ENCODE measurements at places on chromosomes 4 and X.

GRCh38 chr4:55466001-55466400 lies 70.2 kb downstream of the TMEM165 start:
- no peak for DNase-seq

GRCh38 chrX:36314303-36314702 lies 394.8 kb downstream of the CFAP47 start:
- no peak for DNase-seq

DNA sequence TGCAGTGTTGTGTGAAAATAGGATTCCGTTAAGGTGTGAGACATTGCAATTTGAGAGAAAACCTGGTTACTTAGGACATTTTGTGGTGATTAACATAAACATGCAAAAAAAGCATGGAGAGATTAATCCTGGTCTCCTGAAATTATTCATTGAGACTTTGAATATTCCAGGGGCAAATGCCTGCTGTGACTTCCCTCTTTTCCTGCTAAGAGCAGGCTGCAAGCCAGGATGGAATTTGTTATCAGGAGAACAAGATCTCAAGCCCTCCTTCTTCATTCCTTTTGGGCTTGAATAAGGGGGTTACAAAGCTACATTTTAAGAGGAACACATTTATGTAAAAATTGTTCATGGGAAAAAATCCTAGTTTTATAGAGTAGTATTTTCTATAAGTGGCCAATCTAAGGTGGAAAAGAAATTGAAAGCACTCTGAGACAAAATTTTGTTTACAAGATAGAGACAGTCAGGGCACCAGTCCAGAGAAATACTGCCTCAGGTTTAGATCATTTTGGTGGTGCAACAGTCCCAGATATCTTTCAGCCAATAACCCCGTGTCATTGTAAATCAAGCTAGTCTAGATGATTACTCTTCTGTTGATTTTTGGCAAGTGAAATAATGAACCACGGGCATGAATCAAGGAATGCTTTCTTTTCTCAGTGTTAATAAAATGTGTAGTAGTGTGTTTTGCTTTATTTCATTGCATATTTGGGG lies 1528.3 kb upstream of the AGA start:
- no peak for DNase-seq

GRCh38 chrX:152817078-152817764 lies 13.3 kb downstream of the CETN2 start:
- DNase-seq = peak; percentile 15

GRCh38 chr4:89797117-89797516 lies 39.8 kb downstream of the SNCA start:
- DNase-seq = no peak

DNA sequence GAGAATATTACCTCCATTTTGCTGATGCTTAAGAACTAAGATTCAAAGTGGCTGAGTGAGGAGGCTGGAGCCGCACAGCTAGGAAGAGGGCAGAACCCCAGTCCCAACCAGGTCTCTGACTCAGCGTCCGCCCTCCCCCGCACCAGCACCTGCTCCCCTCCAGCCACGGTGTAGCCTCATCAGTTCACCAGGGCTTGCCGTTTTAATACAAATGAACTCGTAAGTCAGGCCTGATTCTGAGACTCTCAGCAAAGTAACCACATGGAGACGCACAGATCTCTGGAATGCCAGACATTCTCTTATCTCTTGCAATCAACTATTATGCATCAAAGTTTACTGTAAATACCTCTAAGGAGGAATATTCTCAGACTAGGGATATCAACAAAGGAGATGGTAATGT lies 52.4 kb downstream of the ENPP6 start:
- DNase-seq = no peak

DNA sequence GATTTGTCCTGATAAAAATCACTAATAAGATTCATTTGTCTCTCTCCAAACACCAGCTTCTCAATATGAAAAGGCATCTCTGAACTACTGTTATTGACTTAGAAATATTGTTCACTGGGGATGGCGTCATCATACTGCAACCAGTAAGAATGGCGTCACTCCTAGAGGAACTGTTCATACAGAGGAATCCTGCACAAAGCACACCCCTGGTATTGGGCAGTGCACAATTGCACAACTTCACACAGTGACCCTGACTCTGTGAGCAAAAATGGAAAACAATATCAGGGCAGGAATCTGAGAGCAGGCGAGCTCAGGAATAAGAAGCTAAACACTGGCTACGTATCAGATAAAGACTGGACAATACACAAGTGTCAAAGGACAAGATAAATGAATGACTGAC lies 66.7 kb upstream of the PNPLA4 start:
- DNase-seq = no peak

GRCh38 chrX:45134775-45135174 lies 65.9 kb downstream of the DIPK2B start:
- DNase-seq = no peak

DNA sequence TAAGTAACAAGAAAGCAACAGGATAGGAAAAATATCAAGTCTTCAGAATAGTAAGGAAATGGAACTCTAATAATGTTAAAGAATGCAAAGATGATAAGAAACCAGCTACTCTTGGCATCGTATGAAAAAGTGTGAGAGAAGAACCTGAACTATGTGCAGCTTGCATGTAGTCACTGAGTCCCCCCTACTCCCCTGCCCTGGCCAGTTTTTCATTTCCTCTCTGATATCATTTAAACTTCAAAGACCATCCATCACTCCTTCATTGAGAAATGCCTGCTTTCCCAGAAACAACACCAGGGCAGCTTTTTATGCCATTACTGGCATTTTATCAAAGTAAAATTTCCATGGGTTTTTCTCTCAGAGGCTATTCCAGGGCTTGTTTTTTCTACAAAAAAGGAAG lies 28.1 kb downstream of the INPP4B start:
- DNase-seq = no peak

GRCh38 chr4:61068745-61069144 lies 131.4 kb upstream of the ADGRL3 start:
- DNase-seq = no peak

GRCh38 chr4:8544741-8545438 lies 35.3 kb upstream of the GPR78 start:
- DNase-seq = no peak

DNA sequence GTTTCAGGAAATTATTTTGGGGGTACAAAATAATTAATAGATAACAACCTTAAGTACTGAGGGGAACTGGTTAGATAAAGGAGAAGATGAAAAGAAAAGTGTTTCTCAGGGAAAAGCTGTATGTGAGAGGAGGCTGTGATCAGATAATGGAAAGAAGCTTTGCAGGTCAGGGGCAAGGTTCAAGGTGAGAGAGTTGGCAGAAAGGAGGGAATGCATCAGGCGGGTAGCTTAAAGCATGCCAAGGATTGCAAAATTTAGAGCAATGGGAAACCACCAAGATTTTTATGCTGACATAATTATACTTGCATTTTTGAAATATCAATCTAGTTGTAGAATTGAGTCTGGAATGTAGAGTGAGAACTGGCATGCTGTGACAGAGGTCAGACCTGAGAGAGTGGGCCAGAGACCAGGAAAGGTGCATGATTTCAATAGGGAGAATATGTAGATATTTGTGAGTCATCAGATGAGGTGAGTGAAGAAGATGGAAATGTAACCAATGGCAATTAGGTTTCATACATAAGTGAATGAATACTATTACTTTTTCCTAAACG lies 508.7 kb downstream of the TRIML1 start:
- no peak for DNase-seq

DNA sequence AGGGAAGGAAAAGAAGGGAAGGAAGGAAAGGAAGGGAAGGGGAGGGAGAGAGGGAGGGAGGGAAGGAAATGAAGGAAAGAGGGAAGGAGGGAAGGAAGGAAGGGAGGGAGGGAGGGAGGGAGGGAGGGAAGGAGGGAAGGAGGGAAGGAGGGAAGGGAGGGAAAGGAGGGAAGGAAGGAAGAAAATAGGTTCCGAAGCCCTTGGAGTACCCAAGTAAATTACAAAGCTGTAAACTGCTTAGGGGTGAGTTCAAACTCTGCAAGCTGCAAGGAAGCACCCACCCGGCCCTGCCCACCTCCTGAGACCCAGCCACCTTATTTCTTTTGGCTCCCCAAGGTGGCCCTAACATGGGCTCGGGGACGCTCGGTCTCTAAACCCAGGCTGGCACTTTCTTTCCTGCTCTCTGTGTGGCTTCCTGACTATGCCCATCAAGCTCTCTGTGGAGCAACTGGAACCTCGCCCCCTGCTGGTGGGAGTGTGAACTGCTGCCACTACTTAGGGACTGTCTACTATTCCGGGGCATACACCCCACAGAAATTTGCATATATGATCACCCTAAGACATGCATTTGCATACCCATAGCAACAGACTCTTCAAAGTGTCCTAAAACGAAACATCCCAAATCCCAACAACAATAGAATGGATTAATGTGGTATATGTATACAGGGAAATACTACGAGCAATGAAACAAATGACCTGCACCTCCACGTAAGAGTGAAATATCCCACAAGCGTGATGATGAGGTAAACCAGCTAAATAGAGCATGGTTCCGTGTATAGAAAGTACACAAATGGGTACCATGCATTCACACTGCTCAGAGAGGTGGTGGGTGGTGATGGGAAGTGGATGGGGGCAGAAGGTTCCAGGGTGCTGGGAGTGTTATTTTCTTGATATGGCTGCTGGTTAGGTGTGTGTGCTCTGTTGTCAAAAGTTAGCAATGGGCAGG lies 151.7 kb upstream of the TBL1X start:
- DNase-seq = no peak

DNA sequence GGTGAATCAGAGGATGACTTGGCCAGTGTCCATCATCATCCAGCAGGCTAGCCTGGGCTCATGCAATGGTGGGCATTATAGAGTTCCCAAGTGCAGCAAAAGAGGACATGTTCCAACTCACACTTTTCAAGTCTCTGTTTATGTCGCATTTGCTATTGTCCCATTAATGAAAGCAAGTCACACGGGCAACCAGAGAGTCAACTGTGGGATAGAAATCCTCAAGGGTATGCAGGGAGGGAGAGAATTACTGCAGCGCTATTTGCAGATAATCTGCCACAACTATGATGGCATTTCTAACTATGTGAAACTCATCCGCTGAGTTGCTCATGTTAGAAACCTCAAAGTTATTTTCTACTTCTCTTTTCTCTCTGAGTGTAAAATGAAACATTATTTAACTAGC lies 78.5 kb upstream of the TAB3 start:
- DNase-seq = no peak

DNA sequence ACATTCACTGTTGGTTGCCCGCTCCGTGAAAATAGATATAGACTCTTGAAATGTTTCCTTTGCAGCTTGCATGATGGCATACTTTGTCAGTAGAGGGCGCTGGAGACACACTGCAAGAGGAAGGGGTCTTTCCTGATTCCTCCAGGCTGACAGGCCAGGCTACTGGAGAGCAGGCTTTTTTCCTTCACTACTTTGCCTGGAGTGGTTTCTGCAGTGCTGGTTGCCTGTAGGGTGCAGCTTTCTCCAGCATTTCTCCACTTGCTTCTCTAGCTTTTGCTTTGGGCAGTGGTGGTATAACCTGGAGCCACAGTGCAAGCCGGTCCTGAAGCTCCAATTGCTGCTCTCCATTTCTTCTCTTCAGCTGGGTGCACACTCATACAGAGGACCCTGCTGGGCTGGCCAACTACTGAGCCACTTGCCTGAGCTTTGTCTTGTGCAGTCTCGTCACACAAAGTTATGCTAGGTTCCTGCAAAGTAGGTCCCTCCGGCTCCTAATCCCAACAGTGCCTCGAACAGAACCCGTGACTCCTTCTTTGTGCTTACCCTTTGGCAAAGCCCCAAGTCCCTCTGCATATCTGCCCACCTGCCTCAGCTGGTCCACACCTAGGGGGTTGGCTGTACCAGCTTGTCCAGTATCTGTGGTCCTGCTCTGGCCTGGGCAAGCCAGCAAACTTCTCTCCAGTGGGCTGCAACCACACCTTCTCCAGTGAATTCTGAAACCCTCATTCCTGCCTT lies 46.3 kb downstream of the RASSF6 start:
- peak; percentile 75 for DNase-seq

- no peak for DNase-seq
Observed at GRCh38 chrX:74179499-74179898, 124.5 kb upstream of the ZCCHC13 start.

GRCh38 chr4:166091912-166092510 lies 219.0 kb downstream of the TLL1 start:
- no peak for DNase-seq

DNA sequence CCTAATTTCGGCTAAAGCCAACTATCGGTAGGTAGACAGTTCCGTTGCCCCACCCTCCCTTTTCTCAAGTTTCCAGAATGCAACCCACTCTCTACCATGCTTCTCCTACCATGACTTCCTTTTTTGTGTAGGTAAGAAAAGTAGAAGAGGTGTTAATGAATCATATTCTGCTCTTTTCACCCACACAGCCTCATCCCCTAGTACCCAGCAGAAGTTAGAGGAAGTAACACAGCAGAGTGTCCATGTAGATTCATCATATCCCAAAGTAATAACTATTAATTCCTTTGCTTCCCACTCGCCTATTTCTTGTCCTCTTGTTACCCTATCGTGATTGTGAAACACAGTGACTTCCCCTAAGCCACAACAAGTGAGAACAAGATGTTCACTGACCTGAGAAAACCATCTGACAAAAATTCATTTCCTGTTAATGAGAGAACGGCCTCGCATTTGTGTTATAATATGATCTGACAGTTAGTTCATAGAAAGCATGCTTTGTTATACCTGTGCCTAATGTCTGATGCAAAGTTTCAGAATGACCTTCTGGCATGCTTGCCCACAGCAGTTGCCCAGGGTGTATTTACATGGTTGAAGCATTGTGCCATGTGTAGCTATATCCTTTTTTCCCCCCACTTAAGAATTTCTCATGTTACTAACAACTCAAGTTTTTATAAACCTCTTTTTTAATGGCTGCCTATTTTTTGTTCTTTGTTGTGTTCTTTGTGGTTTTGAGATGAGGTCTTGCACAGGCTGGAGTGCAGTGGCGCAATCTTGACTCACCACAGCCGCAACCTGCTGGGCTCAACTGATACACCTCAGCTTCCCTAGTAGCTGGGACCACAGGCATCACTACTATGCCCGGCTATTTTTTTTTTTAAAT lies 185.6 kb downstream of the RAP1GDS1 start:
- DNase-seq = no peak

- DNase-seq = peak; percentile 50
Observed at GRCh38 chr4:123986268-123986798, 589.7 kb downstream of the SPRY1 start.

DNA sequence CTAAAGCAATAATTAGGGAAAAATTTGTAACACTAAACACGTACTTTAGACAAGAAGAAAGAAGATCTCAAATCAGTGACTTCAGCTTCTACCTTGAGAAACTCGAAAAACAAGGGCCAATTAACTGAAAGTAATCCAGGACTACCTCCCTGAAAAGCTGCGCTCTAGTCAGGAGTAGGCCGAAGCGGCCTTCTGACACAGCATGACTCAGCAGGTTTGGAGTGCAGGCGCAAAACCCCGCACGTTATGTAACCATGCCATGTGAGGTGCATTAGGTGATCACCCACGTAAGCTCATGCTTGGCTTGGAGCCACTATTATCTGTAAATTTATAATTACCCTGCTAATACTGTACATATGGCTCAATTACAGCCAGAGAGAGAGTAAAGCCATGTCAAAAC lies 52.8 kb upstream of the CCDC149 start:
- DNase-seq = no peak

DNA sequence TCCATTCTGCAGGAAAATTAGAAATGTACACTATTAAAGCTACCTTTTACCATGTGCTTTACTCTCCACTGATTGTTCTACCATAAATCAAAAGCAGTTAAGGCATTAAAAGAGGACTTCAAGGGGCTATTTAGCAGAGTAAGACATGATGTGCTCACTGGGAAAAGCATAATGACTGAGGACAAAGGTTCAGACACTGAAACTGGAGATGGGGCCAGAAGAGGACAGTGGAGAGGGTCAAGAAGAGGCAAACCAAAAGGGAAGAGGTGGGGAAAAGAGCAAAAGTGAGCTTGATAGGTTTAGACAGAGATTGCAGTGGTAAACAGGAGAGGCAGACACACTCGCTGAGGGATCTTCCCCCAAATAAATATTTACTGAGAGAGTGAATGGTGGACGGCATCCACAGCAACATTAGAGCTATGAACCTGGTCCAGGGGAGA lies 23.8 kb downstream of the SH3RF1 start:
- DNase-seq = no peak

All from AG04450 (cell line).